NCI-H460 (cell line): ENCODE measurements at places on chromosomes 3 and 15. TPM values are rescaled to one million over a fixed set of nuclear protein-coding genes. Genes with fewer than 3 reads are reported as not detected.

Gene SCAMP5
- total RNA-seq, result 0.43 and 0.69 TPM in 2 replicates

Gene NECTIN3
- total RNA-seq, result 2.2 and 3.8 TPM in 2 replicates

Gene GCNT3
- 0.29 and 0.50 TPM in 2 replicates for total RNA-seq

Gene LHFPL4
- total RNA-seq, result not detected in 2 replicates

Gene RTP4
- not detected in 2 replicates for total RNA-seq

Gene GOLGA6L7
- total RNA-seq, result not detected in 2 replicates
